Neural progenitor cell (in vitro differentiated cells): ENCODE measurements at places on chromosomes 16 and 17. TPM values are rescaled to one million over a fixed set of nuclear protein-coding genes. Genes with fewer than 3 reads are reported as not detected.

GRCh38 chr17:28396635-28397239, 9.3 kb downstream of the SLC46A1 start:
- DNase-seq: no peak
- no peaks in the 10 kb centered on the region for H3K36me3 ChIP-seq
- H3K4me3 ChIP-seq: no peak overlapping the region
- peaks cover 16% of the 10 kb centered on the region for H3K27me3 ChIP-seq
- no peak overlapping the region for H3K27ac ChIP-seq
- no peaks in the 10 kb centered on the region for H3K4me1 ChIP-seq

DNA sequence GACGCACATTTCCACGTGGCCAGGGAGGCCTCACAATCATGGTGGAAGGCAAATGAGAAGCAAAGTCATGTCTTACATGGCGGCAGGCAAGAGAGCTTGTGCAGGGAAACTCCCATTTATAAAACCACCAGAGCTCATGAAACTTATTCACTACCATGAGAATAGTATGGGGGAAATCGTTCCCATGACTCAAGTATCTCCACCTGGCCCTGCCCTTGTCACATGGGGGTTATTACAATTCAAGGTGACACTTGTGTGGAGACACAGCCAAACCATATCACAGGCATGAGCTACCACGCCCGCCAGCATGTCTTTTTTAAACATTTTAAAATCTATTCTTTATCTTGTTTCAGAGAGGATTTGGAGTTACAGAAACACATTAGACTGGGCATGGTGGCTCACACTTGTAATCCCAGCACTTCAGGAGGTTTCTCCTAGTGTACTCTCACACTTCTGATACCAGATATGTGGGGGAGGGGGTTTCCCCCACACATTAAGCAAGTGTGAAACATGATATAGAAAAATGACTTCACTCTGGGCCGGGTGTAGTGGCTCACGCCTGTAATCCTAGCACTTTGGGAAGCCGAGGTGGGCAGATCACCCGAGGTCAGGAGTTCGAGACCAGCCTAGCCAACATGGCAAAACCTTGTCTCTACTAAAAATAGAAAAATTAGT, 5.6 kb upstream of the ATMIN start:
- no peak overlapping the region for H3K27ac ChIP-seq
- no peaks in the 10 kb centered on the region for H3K27me3 ChIP-seq
- H3K36me3 ChIP-seq: peaks cover 12% of the 10 kb centered on the region
- DNase-seq: no peak
- H3K4me3 ChIP-seq: no peak overlapping the region
- no peaks in the 10 kb centered on the region for H3K4me1 ChIP-seq

DNA sequence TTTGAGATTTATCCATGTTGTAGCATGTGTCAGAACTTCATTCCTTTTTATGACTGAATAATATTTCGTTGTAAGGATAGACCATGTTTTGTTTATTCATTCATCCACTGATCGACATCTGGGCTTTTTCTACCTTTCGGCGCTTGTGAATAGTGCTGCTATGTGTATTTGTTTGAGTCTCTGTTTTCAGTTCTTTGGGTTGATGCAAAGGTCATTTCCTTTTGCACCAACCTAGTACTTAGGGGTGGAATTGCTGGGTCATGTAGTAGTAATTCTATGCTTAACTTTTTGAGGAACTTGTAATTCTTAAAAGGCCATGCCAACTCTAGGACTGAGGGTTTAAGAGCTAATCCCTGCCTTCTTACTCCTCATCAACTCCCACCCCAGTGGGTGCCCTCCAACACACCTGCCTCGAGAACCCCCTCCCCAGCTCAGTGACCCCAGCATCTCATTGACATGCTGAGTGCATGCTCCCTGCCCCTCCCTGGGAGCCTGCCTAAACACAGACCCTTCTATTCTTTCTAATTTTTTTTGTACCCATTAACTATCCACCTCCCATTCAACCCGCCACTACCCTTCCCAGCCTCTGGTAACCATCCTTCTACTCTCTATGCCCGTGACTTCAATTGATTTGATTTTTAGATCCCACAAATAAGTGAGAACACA, 51.2 kb downstream of the ABAT start:
- peaks cover 8% of the 10 kb centered on the region for H3K4me1 ChIP-seq
- no peak overlapping the region for H3K27ac ChIP-seq
- DNase-seq: no peak
- no peaks in the 10 kb centered on the region for H3K27me3 ChIP-seq
- no peaks in the 10 kb centered on the region for H3K36me3 ChIP-seq
- no peak overlapping the region for H3K4me3 ChIP-seq

GRCh38 chr17:73609758-73610157, 34.5 kb downstream of the SDK2 start:
- H3K27ac ChIP-seq: no peak overlapping the region
- no peaks in the 10 kb centered on the region for H3K36me3 ChIP-seq
- H3K4me1 ChIP-seq: peaks cover 43% of the 10 kb centered on the region
- H3K27me3 ChIP-seq: no peaks in the 10 kb centered on the region

DNA sequence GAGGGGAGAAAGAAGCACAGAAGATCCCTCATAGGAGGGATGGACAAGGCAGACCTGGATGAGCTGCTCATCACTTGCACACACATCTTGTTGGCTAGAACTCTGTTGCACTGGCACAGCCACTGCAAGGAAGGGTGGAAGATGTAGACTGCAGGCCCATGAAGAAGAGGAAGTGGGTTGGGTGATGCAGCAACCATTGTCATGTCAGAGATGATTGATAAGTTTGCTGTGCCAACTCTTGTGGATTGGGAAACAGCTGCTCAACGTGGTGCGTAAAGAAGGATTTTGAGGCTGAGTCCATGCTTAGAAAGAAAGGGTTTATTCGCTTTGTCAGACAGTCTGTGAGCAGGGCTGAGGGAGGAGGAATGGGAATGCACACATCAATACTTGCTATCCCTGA, 161.4 kb upstream of the MPHOSPH6 start:
- H3K4me3 ChIP-seq: no peak overlapping the region
- no peak for DNase-seq
- no peaks in the 10 kb centered on the region for H3K27me3 ChIP-seq
- no peak overlapping the region for H3K27ac ChIP-seq
- H3K4me1 ChIP-seq: peaks cover 13% of the 10 kb centered on the region
- H3K36me3 ChIP-seq: no peaks in the 10 kb centered on the region

DNA sequence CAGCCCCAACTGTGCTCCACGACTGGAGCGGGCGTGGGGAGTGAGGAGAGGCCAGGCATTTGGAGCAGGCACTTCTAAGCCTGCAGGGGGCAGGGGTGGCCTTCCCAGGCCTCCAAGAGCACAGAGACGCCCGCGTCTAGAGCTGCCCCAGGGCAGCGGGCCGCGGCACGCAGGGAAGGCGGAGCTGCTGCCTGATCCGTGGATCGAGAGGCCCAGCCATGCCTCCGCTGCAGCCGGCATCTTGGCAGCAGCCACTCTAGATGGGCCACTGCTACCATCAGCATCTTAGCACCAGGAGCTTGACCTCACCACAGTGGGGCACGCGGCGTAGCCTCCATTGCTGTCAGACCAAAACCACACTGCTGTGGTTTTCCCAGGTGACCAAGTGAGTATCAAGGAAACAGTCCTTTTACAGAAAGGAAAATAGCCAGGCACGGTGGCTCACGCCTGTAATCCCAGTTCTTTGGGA, 20.4 kb upstream of the WDR45B start:
- H3K27me3 ChIP-seq: no peaks in the 10 kb centered on the region
- H3K36me3 ChIP-seq: no peaks in the 10 kb centered on the region
- H3K27ac ChIP-seq: no peak overlapping the region

DNA sequence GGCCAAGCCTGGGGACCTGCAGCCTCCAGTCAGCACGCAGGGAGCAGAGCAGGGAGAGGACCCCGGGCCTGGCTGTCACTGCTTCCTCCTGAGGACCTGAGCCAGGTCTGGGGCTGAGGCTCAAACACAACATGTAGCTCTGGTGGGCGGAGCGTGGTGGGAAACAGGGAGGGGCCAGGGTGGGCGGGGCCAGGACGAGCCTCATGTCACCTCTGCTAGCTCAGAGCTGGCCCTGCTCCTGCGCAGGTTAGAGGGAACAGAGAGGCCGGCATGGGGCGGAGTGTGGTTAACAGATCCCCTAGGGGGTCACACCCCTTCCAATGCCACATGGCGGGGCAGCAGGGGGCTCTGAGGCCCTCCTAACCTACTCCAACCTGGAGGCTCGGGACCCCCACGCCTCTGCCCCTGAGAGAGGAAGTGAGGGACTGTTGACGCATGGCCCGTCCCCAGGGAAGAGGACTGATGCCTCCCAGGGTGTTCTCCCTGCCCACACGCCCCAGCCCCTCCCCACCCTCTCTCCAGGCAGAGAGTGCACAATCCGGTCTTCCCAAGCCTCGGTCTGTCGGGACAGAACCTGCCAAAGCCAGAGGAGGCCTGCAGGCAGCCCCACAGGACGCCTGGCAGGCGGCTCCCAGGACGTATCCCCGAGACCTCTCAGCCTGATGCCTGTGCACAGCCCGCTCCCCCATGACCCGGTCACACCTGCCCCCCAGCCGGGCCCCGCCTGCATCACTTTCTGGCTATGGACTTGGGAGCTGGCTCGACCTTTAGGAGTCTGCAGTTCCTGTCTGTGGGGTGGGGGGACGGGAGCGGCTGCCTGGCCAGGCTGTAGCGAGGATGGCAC, 15.2 kb downstream of the PIEZO1 start:
- H3K36me3 ChIP-seq: no peaks in the 10 kb centered on the region
- no peak overlapping the region for H3K27ac ChIP-seq
- peak; percentile 92 for DNase-seq
- no peak overlapping the region for H3K4me3 ChIP-seq

GRCh38 chr16:58492735-58493134, 7.2 kb upstream of the NDRG4 start:
- no peak overlapping the region for H3K27ac ChIP-seq
- peak; percentile 54 for DNase-seq
- H3K4me3 ChIP-seq: no peak overlapping the region
- no peaks in the 10 kb centered on the region for H3K36me3 ChIP-seq

GRCh38 chr17:35467824-35468223, 19.3 kb upstream of the SLFN13 start:
- no peak overlapping the region for H3K4me3 ChIP-seq
- H3K36me3 ChIP-seq: no peaks in the 10 kb centered on the region
- peaks cover 38% of the 10 kb centered on the region for H3K27me3 ChIP-seq
- no peak for DNase-seq

DNA sequence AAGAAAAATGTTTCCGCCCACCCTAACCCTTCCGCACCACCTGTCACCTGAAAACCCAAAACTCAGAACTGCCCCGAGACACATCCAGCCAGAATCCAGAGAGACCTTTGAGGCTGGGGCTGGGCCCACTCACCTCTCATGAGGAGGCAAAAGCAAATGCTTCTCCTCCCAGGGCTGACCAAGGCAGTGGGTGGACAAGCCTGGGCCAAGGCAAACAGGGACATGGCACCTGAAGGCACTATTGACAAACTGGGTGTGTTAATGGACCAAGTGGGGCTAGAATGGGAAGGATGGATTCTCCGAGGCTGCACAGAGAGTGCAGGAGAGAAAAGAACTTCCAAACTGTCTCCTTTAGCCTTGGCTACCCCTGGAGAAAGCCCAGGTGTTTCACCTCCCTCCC, 54.4 kb downstream of the SOX9 start:
- no peak for DNase-seq
- H3K27me3 ChIP-seq: no peaks in the 10 kb centered on the region
- H3K4me1 ChIP-seq: peaks cover 33% of the 10 kb centered on the region
- H3K36me3 ChIP-seq: no peaks in the 10 kb centered on the region

DNA sequence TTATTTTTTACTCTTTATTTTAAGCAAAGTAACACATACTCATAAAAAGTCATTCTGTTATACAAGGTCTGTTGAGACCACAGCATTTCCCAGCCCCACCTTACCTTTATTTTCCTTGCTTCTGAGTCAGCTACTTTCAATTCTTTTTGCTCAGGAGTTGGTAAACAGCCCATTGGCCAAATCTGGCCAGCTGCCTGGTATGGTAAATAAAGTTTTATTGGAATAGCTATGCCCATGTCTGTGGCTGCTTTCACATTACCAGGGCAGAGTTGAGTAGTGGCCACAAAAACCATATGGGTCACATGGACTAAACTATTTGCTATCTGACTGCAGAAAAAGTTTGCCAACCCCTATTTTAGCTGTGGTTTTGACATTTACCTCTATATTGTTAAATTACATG, 3.4 kb upstream of the NSRP1 start:
- H3K4me1 ChIP-seq: peaks cover 7% of the 10 kb centered on the region
- no peak overlapping the region for H3K27ac ChIP-seq
- no peaks in the 10 kb centered on the region for H3K27me3 ChIP-seq
- H3K4me3 ChIP-seq: no peak overlapping the region
- DNase-seq: no peak
- no peaks in the 10 kb centered on the region for H3K36me3 ChIP-seq

DNA sequence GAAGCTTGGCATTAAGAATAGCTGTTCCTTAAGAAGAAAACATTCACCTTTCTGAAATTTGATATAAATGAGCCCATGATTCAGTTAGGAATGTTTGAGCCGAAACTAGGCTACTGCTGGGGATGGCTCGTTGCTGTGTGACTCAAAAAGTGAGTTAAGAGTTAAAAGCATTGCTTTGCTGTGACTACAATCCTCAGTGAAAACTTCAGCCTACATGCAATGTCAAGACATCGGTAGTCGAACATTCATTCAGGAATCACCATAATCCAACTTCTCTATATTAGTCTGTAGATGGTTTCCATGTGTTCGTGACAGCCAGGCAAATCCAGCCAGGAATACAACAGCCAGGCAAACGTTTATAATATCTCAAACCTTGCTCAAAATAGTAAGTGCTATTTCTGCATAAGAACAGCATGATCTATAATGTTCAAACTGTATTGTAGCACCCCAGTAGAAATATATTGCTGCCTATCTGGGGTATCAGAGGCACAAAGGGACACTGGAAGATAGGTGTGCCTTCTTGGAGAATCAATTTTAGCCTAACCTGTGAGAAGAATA, 1225.1 kb downstream of the CDH8 start:
- no peaks in the 10 kb centered on the region for H3K36me3 ChIP-seq
- no peak overlapping the region for H3K27ac ChIP-seq
- H3K27me3 ChIP-seq: no peaks in the 10 kb centered on the region
- DNase-seq: no peak
- no peak overlapping the region for H3K4me3 ChIP-seq

GRCh38 chr16:77700846-77701245, 21.5 kb upstream of the NUDT7 start:
- H3K36me3 ChIP-seq: no peaks in the 10 kb centered on the region
- no peaks in the 10 kb centered on the region for H3K4me1 ChIP-seq
- no peak overlapping the region for H3K4me3 ChIP-seq
- DNase-seq: no peak

GRCh38 chr17:71334048-71334751, 786.6 kb upstream of the SOX9 start:
- H3K4me3 ChIP-seq: no peak overlapping the region
- peak; percentile 8 for DNase-seq
- peaks cover 2% of the 10 kb centered on the region for H3K4me1 ChIP-seq

Gene CDC6
- 54.6 and 65.3 TPM in 2 replicates for total RNA-seq

Gene SCGB1C2
- total RNA-seq: not detected in 2 replicates

Gene NF1
- 51.1 and 54.8 TPM in 2 replicates for total RNA-seq

Gene EIF1
- total RNA-seq: 60.7 and 91.4 TPM in 2 replicates

Gene C17orf78
- not detected in 2 replicates for total RNA-seq

Gene KRTAP3-2
- total RNA-seq: not detected in 2 replicates

Gene IL17C
- total RNA-seq: not detected in 2 replicates

Gene PRSS27
- total RNA-seq: 1.8 and 5.1 TPM in 2 replicates
